Heart right ventricle (tissue), 16 donors: ENCODE measurements at places on chromosomes 4 and X. TPM values are rescaled to one million over a fixed set of nuclear protein-coding genes. Genes with fewer than 3 reads are reported as not detected.

Gene CRMP1
- 0.55 TPM for total RNA-seq

GRCh38 chr4:147730333-147730732, 1.6 kb upstream of the ARHGAP10 start:
- H3K4me3 ChIP-seq = no peak overlapping the region
- peaks cover 35% of the 10 kb centered on the region for H3K4me1 ChIP-seq
- no peak overlapping the region for H3K27ac ChIP-seq
- H3K27me3 ChIP-seq = no peaks in the 10 kb centered on the region
- H3K36me3 ChIP-seq = no peaks in the 10 kb centered on the region
- no peak for DNase-seq

DNA sequence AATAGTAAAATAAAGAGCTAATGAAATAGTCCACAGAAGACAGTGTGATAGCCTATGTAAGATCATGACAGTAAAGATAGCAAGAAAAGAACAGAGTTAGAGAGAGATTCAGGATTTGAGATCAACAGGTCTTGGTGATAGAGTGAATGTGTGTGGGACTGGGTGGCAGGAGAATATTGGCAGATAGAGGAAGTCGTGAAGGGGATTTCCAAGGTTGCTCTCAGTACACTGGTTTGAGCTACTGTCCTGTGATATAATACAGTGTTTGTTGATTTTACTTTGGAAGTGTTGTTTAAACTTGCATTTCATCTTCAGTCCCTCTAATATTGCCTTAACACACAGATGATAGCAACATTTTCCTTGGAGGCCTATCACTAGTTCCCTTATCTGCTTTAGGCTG, 44.1 kb downstream of the DTHD1 start:
- H3K27ac ChIP-seq = no peak overlapping the region
- H3K4me1 ChIP-seq = no peaks in the 10 kb centered on the region
- no peaks in the 10 kb centered on the region for H3K27me3 ChIP-seq
- H3K36me3 ChIP-seq = no peaks in the 10 kb centered on the region
- no peak overlapping the region for H3K4me3 ChIP-seq

GRCh38 chr4:110704748-110705439, 82.0 kb upstream of the PITX2 start:
- H3K27me3 ChIP-seq = no peaks in the 10 kb centered on the region
- H3K4me1 ChIP-seq = no peaks in the 10 kb centered on the region
- no peak for DNase-seq
- no peak overlapping the region for H3K4me3 ChIP-seq
- no peak overlapping the region for H3K27ac ChIP-seq
- H3K36me3 ChIP-seq = no peaks in the 10 kb centered on the region

Gene HEPH
- 28.2 TPM for total RNA-seq

DNA sequence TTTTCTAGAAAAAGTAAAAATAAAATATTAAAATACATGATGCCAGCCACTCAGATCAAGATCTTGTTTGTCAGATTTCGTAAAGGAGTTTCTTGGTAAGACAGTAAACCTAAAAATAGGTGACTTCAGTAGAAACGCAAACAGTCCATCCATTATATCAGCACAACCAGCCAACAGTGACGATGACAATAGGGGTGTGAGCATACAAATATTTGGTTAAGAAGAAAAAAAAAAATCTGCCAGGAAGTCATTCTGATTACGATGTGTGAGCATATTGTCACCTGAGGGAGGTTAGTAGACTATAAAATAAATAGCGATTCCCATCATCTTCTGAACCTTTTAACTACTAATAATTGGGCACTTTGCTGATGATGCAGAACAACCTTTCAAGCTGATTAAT, 37.6 kb downstream of the SLC7A11 start:
- peaks cover 7% of the 10 kb centered on the region for H3K4me1 ChIP-seq
- no peak overlapping the region for H3K27ac ChIP-seq

- peaks cover 61% of the 10 kb centered on the region for H3K27me3 ChIP-seq
- H3K4me3 ChIP-seq = no peak overlapping the region
- peaks cover 11% of the 10 kb centered on the region for H3K4me1 ChIP-seq
- no peaks in the 10 kb centered on the region for H3K36me3 ChIP-seq
These were observed 3.1 kb upstream of the CDKL5 start for GRCh38 chrX:18422325-18422724.

DNA sequence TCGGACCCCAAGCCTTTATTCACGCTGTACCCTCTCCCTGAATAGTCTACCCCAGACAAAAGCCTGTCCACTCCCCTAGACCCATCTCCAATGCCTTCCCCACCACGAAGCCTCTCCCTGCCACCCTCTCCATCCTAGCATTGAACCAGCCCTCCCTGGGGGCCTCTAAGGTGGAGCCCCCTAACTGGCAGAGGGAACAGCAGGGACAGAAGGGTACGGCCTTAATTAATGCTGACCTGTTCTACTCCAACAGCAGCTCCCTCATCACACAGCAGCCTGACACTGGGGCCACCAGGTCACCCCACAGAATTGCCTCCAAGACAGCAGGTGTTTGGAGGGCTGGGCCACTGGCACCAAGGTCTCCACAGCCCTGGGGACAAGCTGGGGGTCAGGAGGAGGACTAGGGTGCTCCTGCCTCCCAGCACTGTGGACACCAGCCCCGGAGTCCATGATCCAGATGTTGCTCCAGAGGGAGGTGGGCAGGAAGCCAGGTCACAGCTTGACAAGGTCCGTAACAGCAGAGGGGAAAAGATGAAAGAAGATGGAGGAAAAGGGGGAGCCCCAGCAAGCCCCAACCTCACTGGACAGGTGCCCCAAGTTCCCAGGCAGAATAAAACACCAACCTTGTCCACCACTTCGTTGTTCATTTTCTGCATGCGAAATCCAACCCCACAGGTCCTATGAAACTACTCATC, 3.7 kb downstream of the CRMP1 start:
- peaks cover 18% of the 10 kb centered on the region for H3K4me1 ChIP-seq
- no peak for DNase-seq
- H3K4me3 ChIP-seq = no peak overlapping the region
- H3K27me3 ChIP-seq = peaks cover 84% of the 10 kb centered on the region
- no peak overlapping the region for H3K27ac ChIP-seq

DNA sequence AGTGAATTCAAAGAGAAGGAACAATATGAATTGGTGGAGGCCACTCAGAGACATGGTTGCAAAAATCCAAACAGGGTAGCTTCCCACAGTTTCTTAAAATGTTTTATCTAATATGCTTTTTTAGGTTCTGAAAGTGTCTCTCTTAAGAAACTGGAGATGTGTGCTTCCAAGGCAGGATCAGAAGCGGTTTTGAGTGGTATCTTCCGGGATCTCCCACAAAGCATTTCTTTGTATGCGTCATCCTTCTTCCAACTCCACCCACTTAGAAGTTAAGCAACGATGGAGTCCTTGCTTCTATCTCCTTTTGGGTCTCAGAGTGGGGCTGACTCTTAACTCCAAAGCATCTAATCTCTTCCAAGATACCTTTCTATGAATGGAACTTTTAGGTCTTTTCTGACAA, 196.7 kb downstream of the MID1 start:
- DNase-seq = no peak
- H3K4me3 ChIP-seq = no peak overlapping the region
- no peaks in the 10 kb centered on the region for H3K27me3 ChIP-seq
- no peaks in the 10 kb centered on the region for H3K4me1 ChIP-seq

- no peak overlapping the region for H3K27ac ChIP-seq
- H3K36me3 ChIP-seq = no peaks in the 10 kb centered on the region
- no peaks in the 10 kb centered on the region for H3K27me3 ChIP-seq
- H3K4me1 ChIP-seq = no peaks in the 10 kb centered on the region
- DNase-seq = no peak
These were observed 96.0 kb downstream of the SMARCA1 start for GRCh38 chrX:129427267-129427666.
